ENCODE measurements at places on chromosomes 1 and 21.

DNA sequence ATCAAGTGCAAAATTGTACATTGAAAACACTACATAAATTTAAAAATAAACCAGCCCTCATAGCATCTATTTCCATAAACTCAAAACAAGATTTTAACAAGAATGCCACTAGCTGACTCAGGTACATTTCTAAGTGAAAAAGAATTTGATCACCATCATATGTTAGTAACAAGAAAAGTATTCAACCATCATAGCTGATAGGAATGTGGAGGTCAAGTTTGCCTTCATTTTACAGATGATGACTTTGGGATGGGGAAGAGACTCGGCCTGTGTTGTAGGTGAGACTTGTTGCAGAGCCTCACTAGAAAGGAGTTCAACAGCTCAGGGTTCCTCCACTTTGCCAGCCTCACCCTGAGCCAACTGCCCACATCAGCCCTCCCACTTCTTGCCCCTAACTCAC is 318.8 kb upstream of the FAM78B start:
- no peak for DNase-seq

DNA sequence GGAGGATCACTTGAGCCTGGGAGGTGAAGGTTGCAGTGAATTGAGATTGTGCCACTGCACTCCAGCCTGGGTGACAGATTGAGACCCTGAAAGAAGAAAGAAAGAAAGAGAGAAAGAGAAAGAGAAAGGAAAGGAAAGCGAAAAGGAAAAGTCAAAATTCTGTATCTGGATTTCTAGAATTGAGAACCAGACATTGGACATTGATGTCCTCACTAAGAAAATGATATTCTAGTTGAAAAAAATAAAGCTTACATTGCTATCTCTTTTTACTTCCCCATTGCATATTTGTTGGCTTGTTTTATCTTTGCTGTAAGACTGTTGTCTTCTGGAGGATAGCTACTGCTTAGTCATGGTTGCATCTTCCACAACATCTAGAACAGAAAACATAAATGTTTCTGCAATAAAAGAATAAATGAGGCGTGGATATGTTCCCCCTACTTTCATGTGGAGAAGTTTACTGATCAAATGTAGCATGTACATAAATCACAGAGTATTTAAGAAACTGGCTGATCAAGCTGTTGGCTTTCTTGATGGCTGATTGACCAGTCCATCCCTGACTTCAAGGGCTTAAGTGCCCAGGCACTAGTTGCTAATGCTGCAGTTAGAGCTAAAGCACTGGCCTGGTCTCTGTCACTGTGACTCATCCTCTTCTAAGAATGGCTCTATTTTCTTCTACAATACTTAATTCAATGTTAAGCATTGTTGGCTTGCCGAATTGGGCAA is 17.7 kb downstream of the CD53 start:
- DNase-seq, result no peak

- no peak for DNase-seq
These were observed 203.2 kb downstream of the AKT3 start for GRCh38 chr1:243646841-243647240.

DNA sequence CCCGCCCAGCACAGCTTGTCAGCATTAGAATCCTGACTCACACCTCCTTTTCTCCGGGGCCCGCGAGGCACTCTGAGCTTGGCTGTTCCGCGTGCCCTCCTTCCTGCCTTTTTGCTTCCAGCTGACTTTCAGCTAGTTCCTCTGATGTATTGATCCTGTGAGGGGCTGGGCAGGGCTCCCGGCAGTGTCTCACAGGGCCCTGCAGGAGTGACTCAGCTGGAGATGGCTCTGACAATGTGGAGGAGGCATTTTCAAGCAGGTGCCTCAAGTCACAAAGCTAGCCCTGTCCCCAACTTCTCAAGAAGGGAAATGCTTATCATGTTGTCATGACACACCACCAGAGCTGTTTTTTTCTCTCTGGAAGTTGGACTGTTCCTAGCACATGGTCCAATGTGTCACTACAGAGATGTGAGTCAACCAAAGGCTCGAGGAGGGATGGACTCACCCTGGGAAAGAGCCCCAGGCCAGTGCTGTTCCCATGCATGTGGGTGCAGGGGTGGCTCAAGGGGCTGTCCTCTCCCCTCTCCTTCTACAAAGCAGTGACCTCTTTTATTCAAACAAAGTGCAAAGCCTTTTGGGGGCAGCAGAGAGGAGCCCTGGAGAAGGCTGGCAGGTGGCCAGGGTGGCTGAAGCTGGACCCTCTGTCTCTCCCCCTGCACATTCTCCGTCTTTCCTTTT is 30.6 kb downstream of the SYT6 start:
- no peak for DNase-seq

- DNase-seq, result no peak
These were observed 19.8 kb downstream of the AVPR1B start for GRCh38 chr1:206097381-206097780.

GRCh38 chr1:228969953-228970800 is 234.9 kb downstream of the RHOU start:
- DNase-seq, result no peak

GRCh38 chr21:34852448-34852847 is 183.7 kb downstream of the CLIC6 start:
- no peak for DNase-seq

DNA sequence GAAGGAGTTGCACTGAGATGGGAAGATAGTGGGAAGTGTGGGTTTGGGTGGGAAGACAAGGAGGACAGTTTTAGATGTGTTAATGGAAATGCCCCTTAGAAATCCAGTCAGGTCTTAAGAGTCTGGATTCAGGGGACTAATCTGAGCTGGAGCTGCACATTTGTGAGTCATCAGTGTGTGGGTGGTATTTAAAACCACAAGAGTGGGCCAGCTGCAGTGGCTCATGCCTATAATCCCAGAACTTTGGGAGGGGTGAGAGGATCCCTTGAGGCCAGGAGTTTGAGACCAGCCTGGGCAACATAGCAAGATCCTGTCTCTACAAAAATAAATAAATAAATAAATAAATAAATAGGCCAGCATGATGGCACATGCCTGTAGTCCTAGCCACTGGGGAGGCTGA is 40.9 kb upstream of the SLC6A9 start:
- no peak for DNase-seq

GRCh38 chr21:14321042-14321441 is 61.9 kb downstream of the HSPA13 start:
- DNase-seq, result no peak

DNA sequence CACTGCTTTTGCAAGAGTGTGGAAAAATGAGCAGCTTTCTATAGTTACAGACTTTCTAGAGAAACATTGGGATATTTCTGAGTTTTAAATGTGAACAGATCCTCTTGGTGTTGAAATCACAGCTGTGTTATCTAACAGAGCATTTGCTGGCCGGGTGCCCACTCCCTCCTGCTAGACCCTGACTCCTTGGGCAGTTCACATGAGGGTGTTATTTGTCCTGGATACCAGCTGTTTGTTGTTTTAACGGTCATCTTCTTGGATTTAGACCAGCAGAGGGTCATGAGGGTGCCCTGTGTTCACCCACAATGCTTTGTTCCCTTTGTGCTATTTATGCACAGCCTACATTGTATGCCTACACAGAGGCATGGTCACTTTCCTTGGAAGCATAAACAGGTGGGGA is 67.1 kb downstream of the CENPF start:
- no peak for DNase-seq

DNA sequence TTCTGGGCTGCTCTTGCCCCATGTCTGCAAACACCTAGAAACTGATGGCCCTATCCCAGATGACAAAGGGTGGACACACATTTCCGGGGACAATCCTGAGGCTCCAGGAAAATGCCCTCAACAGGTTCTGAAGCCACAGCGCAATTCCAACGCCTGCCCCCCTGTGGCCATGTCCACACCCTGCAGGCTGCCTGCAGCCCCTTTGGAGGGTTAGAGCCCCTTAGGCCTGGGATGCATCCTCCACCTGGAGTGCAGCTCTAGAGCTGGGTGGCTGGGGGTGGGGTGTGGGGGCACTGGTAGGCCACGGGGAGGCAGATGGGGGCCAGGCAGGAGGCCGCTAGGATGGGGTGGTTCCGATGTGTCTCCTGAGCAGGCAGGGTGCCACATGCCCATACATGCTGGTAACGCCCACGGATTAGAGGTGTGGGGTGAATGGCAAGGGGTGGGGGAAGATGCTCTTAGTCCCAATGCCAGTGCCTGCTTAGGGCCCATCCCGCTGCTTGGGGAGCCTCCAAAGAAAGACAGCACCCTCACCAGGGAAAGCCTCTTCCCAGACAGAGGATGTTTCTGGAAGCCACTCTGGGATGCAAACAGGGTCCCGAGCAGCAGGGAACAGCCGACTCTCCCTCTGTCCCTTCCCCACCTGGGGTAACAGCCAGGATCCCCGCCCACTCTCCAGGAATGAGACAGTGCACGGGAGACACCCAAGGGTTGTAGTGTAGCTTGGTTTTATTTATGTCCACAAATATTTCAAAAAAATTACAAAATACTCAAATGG is 34.0 kb downstream of the SLC45A1 start:
- no peak for DNase-seq

GRCh38 chr1:179951383-179952144 is 3.0 kb upstream of the CEP350 start:
- no peak for DNase-seq

DNA sequence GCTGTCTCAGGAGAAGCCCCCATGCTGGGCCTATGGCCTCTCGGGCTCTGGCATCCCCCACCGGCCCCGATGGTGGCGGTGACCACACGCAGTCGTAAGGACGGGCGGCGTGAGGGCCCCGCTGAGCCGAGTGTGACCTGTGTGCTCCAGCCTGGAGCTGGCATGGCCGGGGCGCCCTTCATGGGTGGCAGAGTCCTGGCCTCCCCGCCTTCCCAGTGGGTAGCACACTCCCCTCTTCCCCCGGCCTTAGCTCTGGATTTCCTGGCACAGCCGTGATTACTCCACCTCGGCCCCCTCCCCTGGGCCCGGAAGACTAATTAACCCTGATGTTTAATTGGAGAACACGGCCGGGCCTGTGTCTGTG is 44.6 kb downstream of the SLX9 start:
- DNase-seq, result no peak

DNA sequence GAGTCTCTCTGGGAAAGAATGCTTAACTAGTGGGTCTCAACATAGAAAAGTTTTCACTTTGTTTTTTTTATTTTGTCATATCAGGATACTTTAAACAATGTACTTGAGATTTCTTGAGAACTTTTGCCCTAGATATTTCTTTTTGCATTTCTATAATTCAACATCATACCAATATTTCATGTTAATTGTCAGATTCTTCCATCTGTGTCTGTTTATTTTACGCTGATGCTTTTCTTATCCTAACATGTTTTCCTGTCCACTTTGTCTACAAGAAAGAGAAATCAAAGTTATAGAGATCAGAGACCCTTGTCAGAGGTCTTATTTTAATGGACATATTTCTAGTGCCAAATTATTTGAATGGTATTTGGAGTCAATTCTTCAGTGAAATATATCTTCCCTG is 95.5 kb upstream of the B3GALT2 start:
- no peak for DNase-seq

GRCh38 chr1:236200925-236201324 is 58.6 kb downstream of the GPR137B start:
- no peak for DNase-seq

- no peak for DNase-seq
These were observed 356.5 kb downstream of the MATN1 start for GRCh38 chr1:30366911-30367310.

- no peak for DNase-seq
These were observed 9.2 kb downstream of the INSL5 start for GRCh38 chr1:66791621-66792610.

DNA sequence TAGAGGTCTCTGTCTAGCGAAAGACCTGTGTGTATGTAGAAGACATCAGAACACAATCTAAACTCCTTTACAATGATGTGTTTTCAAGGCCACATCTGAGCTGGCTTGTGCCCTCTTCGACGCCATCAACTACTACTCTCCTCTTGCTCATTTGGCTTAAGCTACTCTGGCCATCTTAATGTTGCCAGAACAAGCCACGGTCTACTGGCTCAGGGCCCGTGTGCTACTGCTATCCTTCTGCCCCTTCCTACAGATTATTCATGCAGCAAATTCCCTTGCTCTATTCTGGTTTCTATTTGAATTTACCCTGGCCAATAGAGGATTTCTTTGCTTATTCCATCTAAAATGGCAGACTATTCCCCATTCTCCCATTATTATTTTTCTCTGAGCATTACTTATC is 121.7 kb downstream of the ZZZ3 start:
- no peak for DNase-seq

- DNase-seq, result no peak
These were observed 29.9 kb downstream of the NAV1 start for GRCh38 chr1:201568859-201569294.

DNA sequence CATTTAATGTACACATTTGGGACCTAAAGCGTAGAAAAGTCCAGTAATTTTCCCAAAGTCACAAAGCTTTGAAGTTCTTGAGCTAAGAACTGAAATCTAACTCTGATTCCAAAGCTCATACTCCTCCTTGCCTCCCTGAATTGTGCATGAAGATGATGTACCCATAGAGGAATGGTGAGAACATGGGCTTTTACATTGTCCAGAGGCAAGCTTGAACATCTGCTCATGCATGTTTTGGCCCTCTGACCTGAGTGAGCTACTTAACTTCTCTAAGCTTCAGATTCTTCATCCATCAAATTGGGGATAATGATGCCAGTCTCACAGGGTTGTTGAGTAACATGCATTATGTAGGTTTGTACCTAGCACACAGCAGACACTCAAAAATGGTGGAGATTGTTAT is 258.4 kb upstream of the HOOK1 start:
- no peak for DNase-seq

- no peak for DNase-seq
These were observed 54.3 kb upstream of the TARBP1 start for GRCh38 chr1:234533034-234533891.

DNA sequence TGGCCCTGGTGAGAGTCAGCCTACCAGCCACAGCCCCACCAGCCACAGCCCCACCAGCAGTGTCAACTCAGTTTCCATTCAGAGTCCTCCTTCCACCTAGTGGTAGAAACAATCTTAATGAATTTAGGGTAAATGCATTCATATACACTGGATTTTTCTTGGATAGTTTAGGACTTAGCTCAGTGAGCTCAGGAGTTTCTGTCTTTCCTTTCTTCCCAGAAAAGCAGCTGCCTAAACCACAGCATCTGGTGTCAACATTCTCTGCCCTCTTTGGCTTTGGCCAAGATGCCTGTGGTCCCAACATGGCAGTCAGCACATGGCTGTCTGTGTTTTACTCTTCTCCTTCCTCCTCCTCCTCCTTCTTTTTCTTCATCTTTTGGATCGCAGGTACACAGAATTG is 94.0 kb downstream of the CLIC6 start:
- DNase-seq, result no peak

GRCh38 chr1:220156620-220157146 is 62.8 kb downstream of the IARS2 start:
- DNase-seq, result no peak

GRCh38 chr1:205266611-205267305 is 39.0 kb downstream of the TMCC2 start:
- DNase-seq, result no peak

DNA sequence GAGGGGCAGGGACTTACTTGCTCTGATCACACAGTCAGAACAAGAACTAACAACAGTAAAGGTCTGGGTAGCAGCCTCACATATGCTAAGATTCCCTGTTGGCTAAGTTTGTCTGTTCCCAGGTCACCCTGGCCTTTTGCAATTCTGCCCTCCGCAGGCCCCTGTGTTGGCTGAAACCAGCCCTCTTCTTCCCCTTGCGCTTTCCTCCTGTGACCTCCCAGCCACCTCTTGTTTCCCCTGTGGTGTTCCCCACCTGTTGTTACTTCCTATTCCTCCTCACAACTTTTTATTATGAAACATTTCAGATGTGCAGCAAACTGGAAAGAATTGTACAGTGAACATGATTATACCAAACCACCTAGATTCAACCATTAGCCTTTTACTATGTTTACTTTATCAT is 23.4 kb downstream of the MAPKAPK2 start:
- DNase-seq, result no peak

- DNase-seq, result no peak
These were observed 267.4 kb downstream of the NPHP4 start for GRCh38 chr1:5724847-5725246.

- DNase-seq, result peak; percentile 73
These were observed 371 bp downstream of the SZRD1 start for GRCh38 chr1:16367258-16367967.

Data from activated CD4-positive, CD25-positive, alpha-beta regulatory T cell (primary cell).